ENCODE measurements at places on chromosomes 7 and 10.

DNA sequence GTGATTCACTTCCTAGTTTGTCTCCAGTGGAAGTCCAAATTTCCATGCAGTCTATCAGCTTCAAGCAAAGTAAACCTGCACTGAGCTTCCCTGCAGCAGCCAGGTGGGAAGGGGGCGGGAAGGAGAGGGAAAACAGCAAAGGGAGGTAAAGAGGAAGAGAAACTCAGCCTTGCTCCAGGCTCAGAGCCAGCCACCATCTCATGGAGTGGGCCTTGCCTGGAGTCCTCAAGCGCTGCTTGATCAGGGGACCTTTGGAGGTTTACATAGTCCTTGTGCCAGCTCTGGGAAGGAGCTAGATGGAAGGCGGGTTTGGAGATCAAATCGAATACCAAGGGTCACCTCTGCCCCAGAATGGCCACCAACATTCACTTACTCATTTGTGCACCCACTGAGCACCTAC lies 7.4 kb downstream of the CRTAC1 start:
- DNase-seq: no peak

- no peak for DNase-seq
Measured at GRCh38 chr10:4086131-4086898, 301.3 kb upstream of the KLF6 start.

DNA sequence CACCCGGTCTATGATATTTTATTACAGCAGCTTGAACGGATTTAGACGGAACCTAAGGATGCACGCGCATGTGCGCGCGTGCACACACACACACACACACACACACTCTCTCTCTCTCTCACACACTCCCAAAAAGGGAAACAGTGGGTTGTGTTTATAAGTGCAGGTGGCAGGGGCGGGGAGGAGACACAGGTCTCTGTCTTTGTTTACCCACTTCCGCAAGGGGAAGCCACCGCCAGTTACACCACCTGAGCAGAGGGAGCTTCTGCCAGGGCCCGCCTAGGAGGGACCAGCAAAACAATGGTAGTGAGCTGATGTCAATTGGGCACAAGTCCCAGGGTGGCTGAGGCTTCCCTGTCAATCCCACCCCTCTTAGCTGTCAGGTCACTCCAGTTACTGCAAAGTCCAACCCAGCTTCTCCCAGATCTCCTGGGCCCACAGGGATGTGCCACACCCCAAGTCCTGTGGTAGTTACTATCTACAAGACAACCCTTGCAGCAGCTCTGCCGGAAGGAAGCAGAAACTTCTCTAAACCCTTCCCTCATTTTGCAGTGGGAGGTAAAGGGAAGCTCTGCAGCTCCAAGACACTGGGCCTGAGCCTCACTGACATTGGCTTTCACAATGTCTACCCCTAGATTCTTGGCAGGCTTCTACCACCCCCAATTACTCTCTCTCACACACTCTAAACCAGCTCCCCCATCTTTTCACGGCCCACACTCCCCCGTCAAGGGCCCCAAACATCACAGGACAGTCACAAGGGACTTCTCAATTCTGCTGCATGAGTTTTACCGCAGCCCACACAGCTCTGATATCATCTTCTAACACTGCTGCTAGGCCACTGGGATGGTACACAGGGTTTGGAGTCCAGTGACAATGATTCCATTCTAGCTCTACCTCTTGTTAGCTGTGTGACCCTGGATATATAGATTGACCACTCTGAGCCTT lies 17.6 kb downstream of the ANXA11 start:
- peak; percentile 89 for DNase-seq

GRCh38 chr7:43454936-43455518 lies 127.9 kb upstream of the STK17A start:
- DNase-seq: peak; percentile 44

DNA sequence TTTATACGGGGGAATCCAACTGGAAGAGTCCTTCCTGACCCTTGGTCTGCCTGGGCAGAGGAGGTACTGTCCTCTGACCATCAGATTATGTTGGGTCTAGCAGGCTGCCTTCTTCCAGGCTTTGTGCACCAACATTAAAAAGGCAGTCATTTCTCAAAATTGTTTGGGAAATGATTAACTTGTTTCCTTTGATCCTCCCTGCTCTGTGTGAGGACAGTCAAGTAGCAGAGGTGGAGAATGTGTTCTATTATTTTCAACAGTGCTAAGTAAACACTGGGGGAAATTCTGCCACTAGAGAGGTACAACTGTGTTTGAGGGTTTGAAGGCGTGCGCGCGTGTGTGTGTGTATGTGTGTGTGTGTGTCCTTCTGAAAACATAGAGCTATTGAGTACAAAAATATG lies 20.6 kb downstream of the ACSL5 start:
- DNase-seq: no peak

- no peak for DNase-seq
Measured at GRCh38 chr10:109902992-109903947, 20.0 kb downstream of the XPNPEP1 start.

DNA sequence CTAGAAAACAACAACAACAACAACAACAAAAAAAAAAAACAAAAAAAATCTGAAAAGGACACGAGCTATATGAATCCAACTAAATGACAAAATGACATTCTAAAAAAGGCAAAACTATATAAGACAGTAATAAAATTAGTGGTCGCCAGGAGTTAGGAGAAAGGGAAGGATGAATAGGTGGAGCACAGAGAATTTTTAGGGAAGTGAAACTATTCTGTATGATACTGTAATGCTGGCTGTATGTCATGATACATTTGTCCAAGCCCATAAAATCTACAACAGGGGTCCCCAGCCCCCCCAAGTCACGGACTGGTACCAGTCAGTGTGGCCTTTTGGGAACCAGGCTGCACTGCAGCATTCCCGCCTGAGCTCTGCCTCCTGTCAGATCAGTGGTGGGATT lies 2.8 kb upstream of the PUS7 start:
- no peak for DNase-seq

Measured in germinal center (tissue), 1 donor.